ENCODE measurements at places on chromosomes 16 and 17.

DNA sequence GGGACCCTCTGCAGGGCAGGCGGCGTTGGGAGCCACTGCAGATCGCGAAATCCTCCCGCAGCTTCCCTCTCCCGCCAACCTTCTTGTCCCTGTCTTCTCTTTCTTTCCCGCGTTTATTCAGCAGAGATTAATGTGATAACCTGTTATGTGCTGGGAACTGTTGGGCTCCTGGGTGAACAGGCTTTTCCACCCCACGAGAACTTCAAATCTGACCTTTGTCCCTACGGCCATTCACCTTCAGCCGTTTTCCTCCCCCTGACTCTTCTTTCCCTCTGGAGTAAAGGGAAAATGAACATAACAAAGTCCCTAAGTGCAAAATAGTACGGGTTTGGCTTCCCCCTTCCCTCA is 15.2 kb upstream of the KPNA2 start:
- DNase-seq = no peak

- DNase-seq = no peak
Observed at GRCh38 chr16:2896480-2897010, 13.5 kb downstream of the FLYWCH2 start.

- DNase-seq = no peak
Observed at GRCh38 chr16:68909099-68909733, 65.9 kb downstream of the TANGO6 start.

DNA sequence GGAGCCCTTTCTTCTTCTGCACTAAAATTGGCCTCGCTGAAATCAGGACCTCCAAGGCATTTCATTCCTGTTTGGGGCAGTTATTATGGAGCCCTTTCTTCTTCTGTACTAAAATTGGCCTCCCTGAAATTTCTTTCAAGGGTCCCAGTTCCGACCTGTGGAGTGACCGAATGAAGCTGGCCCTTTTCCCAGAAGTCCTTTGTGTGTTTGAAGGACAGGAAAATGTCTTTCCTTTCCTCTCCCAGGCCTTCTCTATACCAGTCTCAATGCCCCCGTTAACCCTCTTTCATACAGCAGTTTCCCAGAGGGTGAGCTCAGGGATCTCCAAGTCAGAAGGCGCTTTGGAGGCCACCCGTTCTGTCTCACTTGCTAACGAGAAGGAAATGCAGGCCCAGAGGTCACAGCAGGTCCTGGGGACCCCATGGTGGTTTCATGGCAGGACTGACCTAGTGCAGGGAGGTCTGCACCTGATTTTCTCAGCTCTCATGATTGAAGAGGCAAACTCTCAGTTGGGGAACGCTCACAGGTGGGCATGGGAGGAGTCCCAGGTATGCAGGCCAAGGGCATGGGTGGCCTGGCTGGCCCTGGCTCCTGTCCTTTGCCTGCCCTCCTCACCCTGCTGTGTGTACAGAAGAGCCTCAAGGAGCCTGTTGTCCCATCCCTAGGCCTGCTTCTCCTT is 37.1 kb upstream of the DOC2B start:
- no peak for DNase-seq

Measured in NCI-H510A (cell line).